ENCODE measurements at places on chromosomes 16 and 17. TPM values are rescaled to one million over a fixed set of nuclear protein-coding genes. Genes with fewer than 3 reads are reported as not detected.
A peak's percentile ranks its signal among the peaks of the same experiment; 100 is the strongest.

DNA sequence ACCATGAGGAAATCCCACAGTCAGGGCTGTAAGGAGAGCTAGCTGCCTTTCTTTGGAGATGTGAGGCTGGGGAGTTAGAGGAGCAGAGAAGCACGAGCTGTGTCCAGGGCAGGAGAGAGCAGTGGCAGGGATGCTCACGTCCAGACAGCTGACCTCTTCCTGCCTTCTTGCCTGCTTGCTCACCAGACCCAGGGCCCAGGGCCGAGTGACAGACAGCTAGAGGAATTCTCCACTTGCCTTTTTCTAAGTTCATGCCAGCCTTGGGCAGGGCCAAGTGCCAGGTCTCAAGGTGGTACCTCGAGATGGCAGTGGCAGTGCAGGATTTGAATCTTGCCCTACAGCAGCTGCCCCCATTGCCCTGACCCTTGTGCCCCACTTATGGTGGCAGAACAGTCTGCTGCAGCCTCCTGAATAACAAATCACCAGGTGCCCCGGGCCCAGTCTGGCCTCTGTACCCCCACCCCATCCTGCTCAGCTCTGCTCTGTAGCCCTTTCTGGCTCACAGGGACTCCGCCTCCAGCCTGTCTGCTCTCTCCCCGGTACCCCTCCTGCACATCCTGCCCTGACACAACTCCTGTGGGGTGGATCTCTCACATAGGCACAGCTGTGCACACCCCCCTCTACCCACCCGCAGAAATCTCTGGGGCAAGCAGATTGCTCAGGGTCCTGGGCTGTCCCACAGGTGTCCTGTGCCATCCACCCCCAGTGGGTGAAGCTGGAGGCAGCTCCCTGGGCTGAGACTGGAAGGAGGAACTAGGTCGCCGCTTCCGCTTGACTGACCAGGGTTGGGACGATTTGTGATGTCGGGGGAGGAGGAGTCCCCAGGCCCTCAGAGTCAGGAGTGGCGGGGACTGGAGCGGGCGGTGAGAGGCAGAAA is 25.9 kb downstream of the GRIN2C start:
- no peaks in the 10 kb centered on the region for H3K4me1 ChIP-seq
- DNase-seq: no peak
- no peak overlapping the region for H3K27ac ChIP-seq
- H3K4me3 ChIP-seq: no peak overlapping the region
- peaks cover 14% of the 10 kb centered on the region for H3K36me3 ChIP-seq

- H3K4me1 ChIP-seq: no peaks in the 10 kb centered on the region
- no peaks in the 10 kb centered on the region for H3K36me3 ChIP-seq
- no peak overlapping the region for H3K27ac ChIP-seq
- H3K27me3 ChIP-seq: peaks cover 2% of the 10 kb centered on the region
- no peak for DNase-seq
These were observed 445.6 kb upstream of the CA10 start for GRCh38 chr17:52604105-52604504.

- no peaks in the 10 kb centered on the region for H3K27me3 ChIP-seq
- no peak overlapping the region for H3K27ac ChIP-seq
- no peak for DNase-seq
- no peaks in the 10 kb centered on the region for H3K36me3 ChIP-seq
These were observed 2.7 kb downstream of the KRT36 start for GRCh38 chr17:41486809-41487530.

DNA sequence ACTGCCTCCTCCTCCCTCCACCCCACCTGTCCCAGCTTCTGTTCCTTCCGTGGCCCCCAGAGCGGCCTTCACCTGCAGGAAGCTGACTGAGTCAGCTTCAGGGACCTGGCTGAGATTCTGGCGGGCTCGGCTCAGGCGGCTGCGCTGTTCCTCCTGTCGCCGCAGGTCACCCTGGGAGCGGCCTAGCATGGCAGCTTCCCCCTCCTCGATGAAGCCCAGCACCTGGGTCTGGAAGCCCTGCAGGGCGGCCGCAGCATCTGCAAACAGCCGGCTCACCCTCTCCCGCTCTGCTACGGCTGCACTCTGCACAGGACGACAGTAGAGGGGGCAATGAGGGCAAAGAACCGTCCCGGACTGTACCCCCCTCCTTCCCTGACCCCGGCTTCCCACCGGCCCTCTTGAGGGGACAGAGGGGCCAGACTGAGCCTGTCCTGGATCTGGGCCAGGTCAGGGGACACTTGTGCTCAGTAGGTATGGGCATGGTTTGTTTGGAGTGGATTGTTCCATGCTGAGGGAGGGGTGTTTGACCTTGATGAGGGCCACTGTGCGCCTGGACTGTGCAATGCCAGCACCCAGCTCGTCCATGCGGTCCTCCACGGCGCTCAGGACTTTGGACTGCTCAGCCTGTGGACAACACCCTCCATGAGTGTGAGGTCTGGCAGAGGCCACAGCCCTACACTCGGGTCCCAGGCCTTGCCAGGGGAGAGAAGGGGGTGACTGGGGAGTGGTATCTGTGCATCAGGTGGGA is 2.0 kb downstream of the TRIM47 start:
- H3K4me3 ChIP-seq: peak overlapping the region; percentile 62
- peaks cover 55% of the 10 kb centered on the region for H3K4me1 ChIP-seq
- peak; percentile 93 for DNase-seq

- H3K4me1 ChIP-seq: no peaks in the 10 kb centered on the region
- no peaks in the 10 kb centered on the region for H3K27me3 ChIP-seq
- H3K36me3 ChIP-seq: peaks cover 73% of the 10 kb centered on the region
- no peak overlapping the region for H3K27ac ChIP-seq
- no peak overlapping the region for H3K4me3 ChIP-seq
These were observed 25.2 kb downstream of the ELAC2 start for GRCh38 chr17:12992676-12993075.

DNA sequence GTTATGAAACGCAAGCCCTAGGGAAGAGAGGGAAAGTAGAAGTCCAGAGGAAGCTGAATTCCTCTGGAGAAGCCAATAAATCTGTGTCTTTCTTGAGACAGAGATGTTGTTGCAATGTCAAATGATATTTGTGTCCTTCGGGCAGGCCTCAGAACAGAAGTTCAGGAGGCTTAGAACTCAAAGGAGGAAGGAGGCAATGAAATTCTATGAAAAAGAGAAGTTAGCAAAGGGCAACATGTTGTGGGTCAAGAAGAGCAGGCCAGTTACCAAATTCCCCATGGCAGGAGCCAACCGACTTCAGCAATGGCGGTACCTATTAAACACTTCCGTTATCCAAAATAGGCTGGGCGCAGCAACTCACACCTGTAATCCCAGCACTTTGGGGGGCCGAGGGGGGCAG is 109.0 kb upstream of the DHX40 start:
- no peaks in the 10 kb centered on the region for H3K36me3 ChIP-seq
- DNase-seq: no peak
- no peaks in the 10 kb centered on the region for H3K27me3 ChIP-seq
- no peak overlapping the region for H3K4me3 ChIP-seq
- H3K27ac ChIP-seq: no peak overlapping the region

PRSS21 gene
- not detected for total RNA-seq

Data from CD4-positive, CD25-positive, alpha-beta regulatory T cell (primary cell).